Stimulated activated naive CD4-positive, alpha-beta T cell treated with Interleukin-2 at 50 U/mL for 16 hours (primary cell): ENCODE measurements at places on chromosomes 5 and 9.

DNA sequence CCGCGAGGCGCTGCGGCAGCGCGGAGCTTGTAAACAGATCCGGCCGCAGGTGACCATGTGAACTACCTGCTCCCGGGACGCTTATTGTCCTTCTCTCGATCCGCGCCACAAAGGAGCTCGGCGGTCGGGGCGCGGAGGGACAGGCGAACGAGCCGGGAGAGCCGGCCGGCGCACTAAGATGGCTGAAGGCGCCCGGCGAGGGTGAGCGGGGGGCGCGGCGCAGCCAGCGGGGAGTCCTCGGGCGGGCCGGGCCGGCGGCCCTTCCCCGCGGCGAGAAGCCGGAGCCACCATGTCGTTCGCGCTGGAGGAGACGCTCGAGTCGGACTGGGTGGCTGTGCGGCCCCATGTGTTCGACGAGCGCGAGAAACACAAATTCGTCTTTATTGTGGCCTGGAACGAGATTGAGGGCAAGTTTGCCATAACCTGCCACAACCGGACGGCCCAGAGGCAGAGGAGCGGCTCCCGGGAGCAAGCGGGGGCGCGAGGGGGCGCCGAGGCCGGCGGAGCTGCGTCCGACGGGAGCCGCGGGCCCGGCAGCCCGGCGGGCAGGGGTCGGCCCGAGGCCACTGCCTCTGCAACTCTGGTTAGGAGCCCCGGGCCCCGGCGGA is 535 bp downstream of the JMY start:
- DNase-seq = peak; percentile 25

- DNase-seq = no peak
These were observed 91.3 kb upstream of the SLC25A48 start for GRCh38 chr5:135743181-135743580.

GRCh38 chr5:5422819-5423515 is 490 bp downstream of the ICE1 start:
- DNase-seq = peak; percentile 40

- DNase-seq = no peak
These were observed 11.9 kb downstream of the TMC1 start for GRCh38 chr9:72533322-72533721.

DNA sequence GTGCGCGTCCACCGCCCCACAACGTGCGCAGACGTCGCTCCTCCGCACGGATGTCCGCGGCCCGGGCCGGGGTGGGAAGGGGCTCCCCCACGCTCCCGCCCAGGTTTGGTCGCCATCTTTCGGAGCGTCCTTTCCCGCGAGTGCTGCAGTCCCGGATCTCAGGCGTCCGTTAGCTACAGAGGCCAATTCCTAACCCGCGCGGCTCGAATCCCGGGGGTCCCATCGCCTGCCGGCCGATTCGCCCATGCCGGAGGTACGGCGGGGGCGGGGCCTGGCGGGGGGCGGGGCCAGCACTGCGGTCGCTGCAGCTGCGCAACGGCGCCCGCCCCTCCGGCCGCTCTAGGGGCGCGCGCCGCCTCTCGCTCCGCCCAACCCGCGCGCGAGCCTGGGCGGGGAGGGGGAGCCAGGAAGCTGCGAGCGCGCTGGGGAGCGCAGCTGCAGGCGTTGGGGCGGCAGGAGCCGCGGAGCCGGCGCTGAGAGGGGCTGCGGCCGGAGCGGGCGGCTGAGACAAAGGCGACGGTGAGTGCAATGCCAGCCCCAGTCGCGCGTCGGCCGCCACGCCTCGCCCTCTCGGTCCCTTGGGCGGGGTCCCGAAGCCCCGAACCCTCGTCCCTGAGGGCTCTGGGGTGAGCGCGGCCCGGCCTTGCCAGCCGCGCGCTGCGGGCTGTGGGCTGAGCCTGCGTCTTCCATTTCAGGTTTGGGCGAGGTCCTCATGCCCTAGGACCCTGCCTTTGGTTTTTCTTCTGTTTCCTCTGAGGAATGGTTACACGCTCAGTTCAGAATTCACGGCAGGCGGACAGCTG is at the start of gene CDC42SE2:
CDC42SE2 (plus strand) TSS at position 406 of the 803 bp plus-strand sequence. CDS start 95,441 bp downstream, outside the sequence.
- peak; percentile 79 for DNase-seq

GRCh38 chr5:169641253-169641652 is 4.2 kb downstream of the DOCK2 start:
- DNase-seq = no peak

- no peak for DNase-seq
These were observed 13.9 kb downstream of the PRRC2B start for GRCh38 chr9:131407717-131408195.

DNA sequence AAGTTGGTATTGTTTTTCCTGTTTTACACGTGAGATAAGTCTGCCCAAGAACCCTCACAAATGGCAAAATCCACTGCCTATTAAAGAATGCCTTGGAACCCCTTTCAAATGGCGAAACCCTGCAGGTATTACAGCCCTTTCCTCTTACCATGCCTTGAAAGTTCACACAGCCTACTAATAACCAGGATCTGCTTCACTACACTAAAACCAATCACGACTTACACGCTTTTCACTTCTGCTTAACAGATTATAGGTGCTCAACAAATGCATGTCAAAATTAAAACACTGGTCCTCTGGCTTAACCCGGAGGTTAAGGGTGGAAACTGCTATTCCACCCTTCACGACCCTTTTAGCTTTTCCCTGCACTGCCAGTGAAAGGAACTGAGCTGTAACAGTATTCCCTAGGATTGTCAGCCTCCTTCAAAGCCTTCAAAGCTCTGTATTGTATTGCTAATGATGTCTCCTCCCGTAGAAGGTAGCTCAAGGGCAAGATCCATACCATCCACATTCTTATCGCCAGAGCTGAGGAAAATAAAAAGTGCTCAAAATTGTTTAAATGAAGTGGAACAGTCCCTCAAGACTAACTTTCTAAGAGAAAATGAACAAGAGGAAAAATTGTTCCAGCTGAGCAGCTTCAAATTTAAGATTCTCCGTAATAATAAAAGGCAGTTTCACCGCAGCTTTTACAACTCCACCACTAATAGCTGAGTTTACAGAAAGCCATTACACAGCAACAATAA is 997 bp downstream of the AUH start:
- DNase-seq = no peak

DNA sequence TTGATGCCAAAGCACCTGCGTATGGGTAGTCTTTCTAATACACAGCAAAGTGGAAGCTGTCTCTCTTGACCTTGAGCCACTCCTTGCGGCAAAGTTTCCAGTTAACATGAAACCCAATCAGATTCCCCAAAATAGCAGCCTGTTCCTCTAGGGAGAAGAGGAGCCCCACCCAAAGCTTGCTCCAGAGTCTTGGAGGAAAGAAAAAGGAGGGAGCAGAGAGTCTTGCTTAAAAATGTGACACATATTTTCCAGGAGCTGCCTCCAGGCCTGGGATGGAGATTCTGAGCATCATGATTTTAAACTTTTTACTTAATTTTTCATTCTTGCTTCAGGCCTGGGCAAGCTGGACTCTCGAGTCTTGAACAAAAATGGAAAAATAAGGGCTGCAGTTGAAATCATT is 223.5 kb upstream of the TNC start:
- no peak for DNase-seq

GRCh38 chr9:4197548-4197947 is 102.3 kb downstream of the GLIS3 start:
- DNase-seq = no peak

GRCh38 chr5:9395706-9396105 is 150.2 kb downstream of the SEMA5A start:
- no peak for DNase-seq

DNA sequence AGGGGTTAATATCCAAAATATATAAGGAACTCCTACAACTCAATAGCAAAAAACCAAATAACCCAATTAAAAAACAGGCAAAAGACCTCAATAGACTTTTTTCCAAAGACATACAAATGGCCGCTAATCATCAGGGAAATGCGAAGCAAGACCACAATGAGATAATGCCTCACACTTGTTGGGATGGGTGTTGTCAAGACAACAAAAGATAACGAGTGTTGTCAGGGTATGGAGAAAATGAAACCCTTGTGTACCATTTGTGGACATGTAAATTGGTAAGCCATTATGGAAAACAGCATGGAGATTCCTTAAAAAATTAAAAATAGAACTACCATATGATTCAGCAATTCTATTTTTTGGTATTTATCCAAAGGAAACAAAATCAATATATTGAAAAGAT is 620.2 kb downstream of the ACTL7B start:
- DNase-seq = no peak

- DNase-seq = no peak
These were observed 414.1 kb downstream of the ARHGEF28 start for GRCh38 chr5:74040065-74040551.

DNA sequence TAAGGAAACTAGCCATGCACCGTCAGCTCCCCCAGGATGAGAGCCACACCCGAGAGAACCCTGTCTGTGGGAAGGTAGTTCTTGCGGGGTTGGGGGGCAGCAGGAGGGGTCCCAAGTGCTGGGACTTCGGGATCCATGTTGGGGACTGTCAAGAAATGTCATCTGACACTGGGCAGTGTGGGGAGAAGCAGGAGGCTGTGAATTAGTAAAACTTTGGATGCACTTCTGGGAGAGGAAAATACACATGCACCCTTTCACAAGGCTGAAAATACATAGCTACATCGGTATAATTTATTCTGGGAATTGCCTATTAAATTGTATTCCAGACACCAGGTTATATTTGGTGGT is 109.6 kb upstream of the RPS23 start:
- no peak for DNase-seq

GRCh38 chr5:62289813-62290212 is 16.2 kb upstream of the KIF2A start:
- no peak for DNase-seq

DNA sequence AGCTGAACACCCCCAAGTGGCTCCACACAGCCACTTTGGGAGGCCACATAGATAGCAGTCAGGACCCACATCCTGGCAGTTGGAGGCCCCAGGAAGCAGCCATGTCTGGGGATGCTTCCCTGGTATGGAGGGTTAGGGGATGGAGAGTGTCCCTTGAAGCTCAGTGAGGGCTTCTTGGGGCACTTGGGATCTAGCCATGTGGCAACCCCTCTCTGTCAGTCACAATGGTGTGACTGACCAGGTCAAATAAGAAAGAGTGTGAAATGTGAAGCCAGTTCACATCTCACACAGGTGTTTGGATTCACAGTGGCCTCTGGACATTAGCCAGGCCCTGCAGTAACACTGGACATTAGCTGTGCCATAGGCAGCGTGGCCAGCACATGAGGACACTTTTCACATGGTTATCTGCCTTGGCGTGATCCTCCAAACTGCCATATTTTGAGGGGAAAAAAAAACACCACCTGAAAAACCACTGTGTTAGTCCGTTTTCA is 53.9 kb upstream of the IL17B start:
- DNase-seq = no peak

- no peak for DNase-seq
These were observed 15.9 kb downstream of the TLR4 start for GRCh38 chr9:117720066-117720465.

GRCh38 chr5:88984040-88984439 is 101.1 kb upstream of the MEF2C start:
- no peak for DNase-seq

- DNase-seq = no peak
These were observed 91.7 kb downstream of the MACROH2A1 start for GRCh38 chr5:135307143-135307903.

DNA sequence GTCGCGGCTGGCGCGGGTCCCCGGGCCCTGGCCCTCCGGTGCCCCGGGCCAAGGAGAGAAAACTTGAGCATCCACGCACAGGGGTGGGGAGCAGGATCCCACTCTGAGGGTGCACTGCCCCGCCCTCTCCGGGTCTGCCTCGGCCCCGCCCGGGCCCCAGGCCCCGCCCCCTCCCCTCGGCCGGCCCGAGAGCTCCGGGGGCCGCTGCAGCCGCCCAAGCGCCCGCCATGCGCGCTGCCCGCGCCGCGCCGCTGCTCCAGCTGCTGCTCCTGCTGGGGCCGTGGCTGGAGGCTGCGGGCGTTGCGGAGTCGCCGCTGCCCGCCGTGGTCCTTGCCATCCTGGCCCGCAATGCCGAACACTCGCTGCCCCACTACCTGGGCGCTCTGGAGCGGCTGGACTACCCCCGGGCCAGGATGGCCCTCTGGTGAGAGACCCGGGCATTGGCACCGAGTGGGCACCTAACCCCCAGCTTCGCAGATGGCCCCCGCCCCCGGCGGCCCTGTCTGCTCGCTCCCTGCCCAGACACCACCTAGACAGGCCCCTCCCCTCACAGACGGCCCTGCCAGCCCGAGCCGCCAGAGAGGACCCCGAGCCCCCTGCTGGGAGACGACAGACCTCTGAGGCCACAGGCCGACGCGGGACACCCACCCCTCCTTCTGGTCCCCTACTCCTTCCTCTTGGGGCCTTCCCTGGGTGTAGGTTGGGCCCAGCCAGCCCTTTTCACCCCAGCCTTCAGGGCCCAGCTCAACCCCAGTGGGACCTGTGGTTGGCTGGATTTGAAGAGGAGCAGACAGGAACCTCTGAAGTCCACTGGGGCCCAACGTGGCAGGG is at the start of gene CERCAM:
CERCAM (plus strand) TSS at position 207 of the 831 bp plus-strand sequence; CDS start at position 228, 21 bp downstream.
- DNase-seq = peak; percentile 43

GRCh38 chr5:1500411-1501091 is 23.2 kb downstream of the LPCAT1 start:
- DNase-seq = no peak

DNA sequence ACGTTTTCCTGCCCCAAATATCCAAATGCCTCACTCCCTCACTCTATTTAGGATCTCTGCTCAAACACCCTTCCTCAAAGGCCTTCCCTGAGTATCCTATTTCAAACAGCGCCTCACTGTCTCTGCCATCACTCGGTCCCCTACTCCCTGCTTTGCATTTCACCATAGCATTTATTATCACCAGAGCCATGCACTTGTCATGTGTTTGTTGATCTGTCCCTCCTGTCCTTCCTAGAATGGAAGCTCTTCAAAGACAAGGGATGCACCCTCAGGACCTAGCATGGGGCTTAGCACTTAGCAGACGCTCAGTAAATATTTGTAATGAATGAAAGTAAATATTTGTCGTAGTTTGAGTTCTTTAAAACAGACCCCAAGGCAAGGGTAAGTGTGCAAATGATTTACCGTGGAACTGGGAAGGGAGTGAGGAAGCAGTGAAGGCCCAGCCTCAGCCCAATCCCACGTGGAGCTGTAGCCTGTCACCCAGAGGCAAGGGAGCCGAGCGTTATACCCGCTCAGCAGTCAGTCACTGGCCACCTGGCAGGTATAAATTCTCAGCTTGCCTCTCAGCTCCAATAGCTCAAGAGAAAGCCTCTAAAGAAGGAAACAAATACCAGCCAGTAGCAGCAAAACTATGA is 97.7 kb upstream of the KIF2A start:
- DNase-seq = no peak
